DMS 273 treated with DMSO at 0.1 percent for 48 hours (cell line): ENCODE measurements at places on chromosomes 16 and 17.

DNA sequence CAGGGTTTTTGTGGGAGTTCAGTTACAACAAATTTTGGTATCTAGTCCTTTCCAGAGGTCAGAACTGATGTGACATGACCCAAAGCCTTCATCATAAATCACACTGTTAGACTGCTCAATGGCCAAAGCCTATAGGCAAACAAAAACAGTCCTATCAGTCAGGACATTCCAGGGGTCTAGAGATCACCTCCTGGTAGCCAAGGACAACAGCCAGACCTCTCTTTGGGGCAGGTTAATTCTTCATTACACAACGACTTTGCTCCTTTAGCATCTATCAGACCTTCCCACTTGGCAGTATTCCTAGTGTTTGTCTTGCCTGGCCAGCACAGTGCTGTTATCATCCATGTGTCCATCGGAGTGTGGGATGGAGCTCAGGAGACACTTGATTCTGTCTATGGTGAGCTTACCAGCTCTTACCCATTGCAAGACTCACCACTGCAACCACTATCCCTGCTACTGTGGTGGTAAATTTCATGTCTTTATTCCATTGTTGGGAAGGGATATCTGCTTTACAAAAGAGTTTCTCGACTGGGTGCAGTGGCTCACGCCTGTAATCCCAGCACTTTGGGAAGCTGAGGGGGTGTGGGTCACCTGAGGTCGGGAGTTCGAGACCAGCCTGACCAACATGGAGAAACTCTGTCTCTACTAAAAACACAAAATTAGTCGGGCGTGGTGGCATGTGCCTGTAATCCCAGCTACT lies 95.5 kb upstream of the DHX40 start:
- no peak for DNase-seq

DNA sequence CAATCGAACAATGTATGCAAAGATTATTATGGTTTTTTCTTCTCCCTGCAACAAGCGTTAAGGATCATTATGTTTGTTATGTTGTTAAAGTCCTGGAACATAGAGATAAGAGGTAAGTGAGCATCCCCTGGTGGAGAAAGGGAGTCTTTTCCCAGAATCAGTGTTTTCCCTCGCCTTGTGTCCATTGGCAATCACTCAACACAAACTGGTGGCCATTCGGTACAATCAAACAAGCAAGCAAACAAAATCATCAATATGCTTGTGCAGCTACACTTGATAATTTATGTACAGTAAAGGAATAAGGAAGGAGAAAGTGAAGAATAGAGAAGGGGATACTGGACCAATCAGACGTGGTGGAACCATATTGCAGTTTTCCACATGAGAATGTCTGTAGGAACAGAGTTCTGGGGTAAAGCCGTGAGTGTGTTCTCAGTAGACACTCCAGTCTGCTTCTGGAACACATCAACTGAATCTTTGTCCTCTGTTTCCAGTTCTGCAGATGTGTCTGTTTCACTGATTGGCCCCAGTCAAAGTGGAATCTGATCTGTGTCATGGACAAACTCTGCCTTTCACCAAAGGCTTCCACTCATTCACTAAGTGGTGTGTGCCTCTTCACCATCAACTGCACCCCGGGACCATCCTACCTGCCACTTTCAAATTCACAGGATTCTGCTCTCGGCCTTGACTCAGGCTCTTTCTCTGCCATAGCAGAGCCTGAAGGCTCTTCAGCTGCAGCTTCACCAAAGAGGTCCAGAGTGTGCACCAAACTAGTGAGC lies 169.5 kb downstream of the AHSP start:
- DNase-seq = no peak

GRCh38 chr16:22927306-22927705 lies 113.3 kb downstream of the HS3ST2 start:
- no peak for DNase-seq

DNA sequence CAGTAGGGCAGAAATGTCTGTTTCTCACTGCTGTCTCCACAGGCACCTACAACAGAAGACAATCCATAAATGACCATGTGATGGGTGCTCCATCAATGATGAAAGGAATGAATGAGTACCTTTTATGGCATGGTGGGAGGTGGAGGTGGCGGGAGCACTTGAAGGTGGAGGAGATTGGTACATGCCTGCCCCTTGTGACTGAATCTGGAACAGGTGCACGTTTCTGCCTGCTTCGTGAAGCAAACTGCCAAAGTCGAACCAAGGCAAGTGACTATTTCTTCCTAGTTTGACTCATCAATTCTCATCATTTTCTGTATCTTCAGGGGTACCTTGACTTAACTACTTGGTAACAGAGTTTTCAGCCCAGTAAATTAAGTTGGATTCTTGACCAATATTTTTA lies 25.4 kb downstream of the CDRT15 start:
- DNase-seq = no peak

- peak; percentile 55 for DNase-seq
Measured at GRCh38 chr17:37047631-37048104, 98.9 kb downstream of the AATF start.

GRCh38 chr17:32570081-32570396 lies 83.2 kb downstream of the CDK5R1 start:
- no peak for DNase-seq

GRCh38 chr16:25922438-25922837 lies 230.7 kb downstream of the HS3ST4 start:
- DNase-seq = no peak

DNA sequence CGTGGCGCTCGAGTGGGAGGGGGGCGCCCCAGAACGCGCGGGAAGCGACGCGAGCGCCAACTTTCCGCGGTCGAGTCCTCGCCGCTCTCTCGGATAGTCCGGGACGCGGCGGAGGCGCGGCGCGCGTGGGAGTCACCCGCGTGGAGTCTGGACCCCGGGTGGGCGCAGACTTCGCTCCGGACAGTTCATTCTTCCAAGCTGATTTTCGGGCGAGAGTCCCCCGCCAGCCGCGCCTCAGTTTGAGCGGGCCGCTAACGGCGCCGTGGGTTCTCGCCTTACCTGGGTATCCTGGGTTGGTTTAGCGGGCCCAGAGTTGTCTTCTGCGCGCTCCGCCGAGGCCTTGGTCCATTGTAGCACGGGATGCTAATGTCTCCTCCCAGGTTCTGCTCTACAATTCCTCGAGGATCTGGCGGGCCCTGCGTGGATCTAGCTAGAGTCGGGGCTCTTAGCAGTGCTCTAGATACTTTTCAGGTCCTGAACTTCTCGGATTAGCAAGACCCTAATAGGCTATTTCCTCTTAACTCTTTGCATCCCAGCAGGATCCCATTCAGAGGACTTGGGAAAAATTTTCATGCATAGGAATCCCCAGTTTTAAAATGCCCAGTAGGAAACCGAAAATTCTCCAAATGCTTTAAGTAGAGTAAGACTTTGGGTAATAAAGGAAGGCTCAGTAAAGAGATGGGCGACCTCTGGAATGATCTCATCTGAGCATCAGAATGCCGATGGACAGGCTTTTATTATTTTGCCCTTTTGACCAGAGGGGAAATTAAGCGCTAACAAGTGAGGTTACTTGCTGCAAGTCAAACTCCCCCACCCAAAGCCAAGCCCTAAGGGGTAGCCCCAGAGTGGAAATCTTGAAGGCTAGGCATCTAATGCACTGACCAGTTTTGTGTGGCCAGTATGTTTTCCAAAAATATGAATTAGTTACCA lies 537 bp upstream of the GJC1 start:
- no peak for DNase-seq

- peak; percentile 94 for DNase-seq
Measured at GRCh38 chr16:27235055-27235937, 32.0 kb downstream of the KDM8 start.

- no peak for DNase-seq
Measured at GRCh38 chr17:42058063-42058462, 7.7 kb upstream of the C17orf113 start.

GRCh38 chr17:6099492-6099891 lies 29.3 kb downstream of the WSCD1 start:
- DNase-seq = no peak

GRCh38 chr17:67487506-67487905 lies 110.4 kb downstream of the PITPNC1 start:
- no peak for DNase-seq

DNA sequence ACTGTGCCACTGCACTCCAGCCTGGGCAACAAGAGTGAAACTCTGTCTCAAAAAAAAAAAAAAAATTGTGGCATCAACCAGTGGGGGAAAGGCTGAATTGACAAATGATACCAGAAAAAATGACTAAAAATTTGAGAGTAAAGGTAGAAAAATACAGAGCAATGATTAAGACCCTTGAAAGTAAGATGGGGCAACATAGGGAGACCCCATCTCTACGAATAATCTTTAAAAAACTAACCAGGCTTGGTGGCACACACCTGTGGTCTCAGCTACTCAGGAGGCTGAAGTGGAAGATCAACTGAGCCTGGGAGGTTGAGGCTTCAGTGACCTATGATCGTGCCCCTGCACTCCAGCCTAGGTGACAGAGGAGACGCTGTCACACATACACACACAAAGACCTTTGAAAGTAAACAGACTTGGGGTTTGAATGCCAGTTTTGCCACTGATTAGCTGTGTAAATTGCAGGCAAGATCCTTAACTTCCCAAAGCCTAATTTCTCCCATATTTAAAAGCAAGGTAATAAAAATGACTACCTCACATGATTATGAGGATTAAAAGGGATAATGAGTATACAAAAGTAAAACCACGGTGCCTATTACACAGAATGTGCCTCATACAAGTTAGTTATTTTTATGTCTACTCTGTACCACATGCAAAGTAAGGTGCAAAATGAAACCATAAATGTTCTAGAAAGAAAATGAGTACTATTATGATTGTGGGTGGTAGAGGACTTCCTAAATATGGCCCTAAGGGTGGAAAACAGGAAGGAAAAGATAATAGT lies 21.7 kb upstream of the PAFAH1B1 start:
- no peak for DNase-seq

DNA sequence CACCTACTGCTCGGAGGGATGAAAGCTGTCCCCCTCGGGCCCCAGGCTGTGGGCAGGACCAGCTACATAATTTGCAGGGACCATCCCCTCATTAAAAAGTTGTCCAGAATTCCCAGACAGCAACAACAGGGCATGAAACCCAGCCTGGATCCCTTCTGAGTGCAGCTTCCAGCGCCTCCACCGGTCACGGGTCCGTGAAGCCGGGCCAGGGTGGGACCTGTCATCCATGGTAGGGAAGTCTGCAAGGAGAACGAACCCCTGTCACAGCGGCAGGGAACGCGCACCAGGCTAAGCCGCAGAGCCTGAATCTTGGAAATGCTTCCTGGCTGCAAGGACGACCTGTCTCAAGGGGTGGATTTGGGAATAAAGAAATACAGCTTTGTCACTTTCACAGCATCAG lies 214.2 kb downstream of the RBFOX3 start:
- no peak for DNase-seq

- DNase-seq = no peak
Measured at GRCh38 chr17:37092071-37092470, 143.3 kb downstream of the AATF start.

DNA sequence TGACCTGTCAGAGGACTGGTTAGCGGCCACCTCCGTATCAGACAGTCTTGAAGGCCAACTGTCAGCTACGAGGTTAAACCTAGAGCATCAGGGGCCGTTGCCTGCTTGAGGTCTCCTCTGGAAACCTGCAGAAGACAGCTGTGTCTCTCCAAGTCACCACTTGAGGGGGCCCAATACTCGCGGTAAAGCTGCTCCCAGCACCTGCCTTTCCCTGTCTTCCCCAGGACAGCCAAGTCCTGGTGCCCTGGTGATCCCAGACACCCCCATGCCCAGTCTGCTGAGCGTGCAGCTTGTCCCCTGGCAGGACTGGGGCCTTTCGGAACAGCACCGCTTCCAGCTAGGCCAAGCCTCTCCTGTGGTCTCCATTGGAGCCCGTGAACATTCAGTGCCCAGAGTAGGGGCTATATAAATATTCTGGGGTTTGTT lies 80.1 kb downstream of the DNAH17 start:
- DNase-seq = peak; percentile 57

- peak; percentile 45 for DNase-seq
Measured at GRCh38 chr17:64505340-64506200, 519 bp downstream of the DDX5 start.

GRCh38 chr17:42460371-42460770 lies 1.7 kb downstream of the ATP6V0A1 start:
- no peak for DNase-seq

- DNase-seq = no peak
Measured at GRCh38 chr17:58120195-58120822, 27.9 kb upstream of the OR4D1 start.

DNA sequence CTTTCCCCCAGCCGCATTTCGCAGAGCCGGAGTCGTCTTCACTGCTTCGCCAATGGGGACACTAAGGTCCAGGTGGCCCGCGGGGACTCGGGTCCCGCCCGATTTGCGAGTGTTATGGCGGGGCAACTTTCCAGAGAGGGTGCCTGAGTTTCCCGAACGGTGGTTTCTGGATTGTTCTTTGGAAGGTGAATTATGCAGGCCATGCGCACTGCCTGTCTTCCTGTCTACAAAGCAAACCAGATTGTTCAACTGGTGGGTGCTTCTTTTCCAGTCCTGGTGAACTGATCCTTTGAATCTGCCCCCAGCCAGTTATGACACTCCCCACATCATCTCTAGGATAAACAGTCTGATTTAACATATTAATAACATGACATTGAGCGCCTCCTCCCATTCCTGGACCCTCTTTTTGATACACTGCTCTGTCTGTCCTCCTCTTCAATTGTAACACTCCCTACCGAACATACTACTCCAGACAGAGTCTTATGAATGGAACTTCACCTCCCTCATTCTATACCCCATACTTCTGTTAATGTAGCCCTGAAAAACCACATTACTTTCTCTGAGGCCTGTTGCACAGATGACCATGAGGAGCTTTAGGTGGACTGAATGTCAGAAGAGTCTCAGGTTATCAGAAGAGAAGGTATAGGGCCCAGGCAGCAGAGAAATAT lies 159.0 kb downstream of the RAB11FIP4 start:
- DNase-seq = no peak

GRCh38 chr17:47620503-47621245 lies 29.0 kb upstream of the KPNB1 start:
- DNase-seq = no peak

GRCh38 chr16:2603165-2604015 lies 65.6 kb downstream of the PDPK1 start:
- peak; percentile 84 for DNase-seq

- no peak for DNase-seq
Measured at GRCh38 chr16:71722801-71723536, 1.5 kb downstream of the PHLPP2 start.

GRCh38 chr17:81336296-81336929 lies 41.3 kb upstream of the SLC38A10 start:
- no peak for DNase-seq

- DNase-seq = no peak
Measured at GRCh38 chr16:69724981-69725479, 1.3 kb downstream of the NQO1 start.

- no peak for DNase-seq
Measured at GRCh38 chr17:49830605-49831004, 17.3 kb downstream of the TAC4 start.

DNA sequence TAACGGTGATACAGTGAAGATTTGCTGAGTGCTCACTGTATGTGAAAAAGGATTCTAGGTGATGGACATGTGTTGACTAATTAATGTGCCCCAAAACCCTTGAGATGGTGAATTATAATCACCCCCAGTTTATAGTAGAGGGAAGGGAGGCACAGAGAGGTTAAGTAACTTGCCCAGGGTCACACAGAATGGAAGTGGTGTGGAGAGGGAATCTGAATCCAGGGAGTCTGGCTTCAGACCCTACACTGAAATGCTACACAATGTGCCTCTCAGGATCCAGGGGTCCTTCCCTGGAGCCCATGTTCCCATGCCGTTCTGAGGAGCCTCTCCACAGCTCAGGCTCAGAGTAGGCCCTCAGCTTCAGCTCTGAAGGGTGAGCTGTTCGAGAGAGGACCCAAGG lies 11.6 kb downstream of the TRPV2 start:
- no peak for DNase-seq
